Occipital lobe (tissue), 3 donors: ENCODE measurements at places on chromosomes 1 and 21.

GRCh38 chr1:61142726-61143500, 60.6 kb downstream of the NFIA start:
- DNase-seq: no peak

- DNase-seq: no peak
Measured at GRCh38 chr1:173601588-173601987, 1.3 kb downstream of the SLC9C2 start.

DNA sequence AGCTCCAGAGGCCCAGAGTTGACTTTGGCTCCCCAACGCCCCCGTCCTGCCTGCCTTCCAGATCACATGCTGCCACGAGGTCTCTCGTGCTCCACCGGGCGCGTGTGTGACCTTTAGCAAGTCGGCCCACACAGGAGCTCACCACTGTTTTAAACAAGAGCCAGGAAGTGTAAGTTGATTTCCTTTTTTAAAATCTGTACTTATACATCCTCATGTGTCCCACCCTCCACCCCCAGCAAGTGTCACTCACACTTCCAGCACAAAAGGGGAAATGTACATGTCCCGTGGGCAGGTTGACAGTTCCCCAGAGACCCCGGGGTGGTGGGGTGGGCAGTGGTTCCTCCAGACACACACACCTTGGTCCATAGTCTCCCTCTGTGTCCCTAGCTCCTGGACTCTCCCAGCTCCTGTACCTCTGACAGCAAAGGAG, 84.4 kb downstream of the STUM start:
- no peak for DNase-seq

- no peak for DNase-seq
Measured at GRCh38 chr1:185412385-185413087, 95.5 kb upstream of the IVNS1ABP start.

DNA sequence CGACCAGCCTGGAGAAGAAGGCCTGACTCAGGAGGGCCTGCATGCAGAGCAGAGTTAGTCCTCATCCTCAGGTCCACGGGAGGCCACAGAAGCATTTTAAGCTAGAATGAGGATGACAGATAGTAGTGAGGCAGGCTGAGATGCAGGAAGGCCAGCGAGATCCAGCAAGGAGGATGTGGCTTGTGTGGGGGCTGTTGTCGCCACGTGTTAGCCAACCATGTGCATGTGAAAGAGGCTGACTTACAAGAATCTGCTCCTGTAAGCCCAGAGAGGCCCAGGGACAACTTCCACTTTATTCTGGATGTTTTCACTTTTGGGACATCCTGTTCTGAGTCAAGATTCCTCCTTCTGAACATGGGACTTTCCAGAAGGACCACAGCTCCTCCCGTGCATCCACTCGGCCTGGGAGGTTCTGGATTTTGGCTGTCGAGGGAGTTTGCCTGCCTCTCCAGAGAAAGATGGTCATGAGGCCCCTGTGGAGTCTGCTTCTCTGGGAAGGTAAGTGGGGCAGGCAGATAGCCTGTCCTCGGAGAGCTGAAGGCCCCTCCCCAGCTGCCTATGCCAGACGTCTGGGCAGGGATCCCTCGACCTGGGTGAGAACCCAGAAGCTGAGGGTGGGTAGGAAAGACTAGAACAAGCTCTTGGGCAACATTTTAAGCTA, at the start of gene SLAMF8:
Gene SLAMF8, plus strand, starts transcription at position 433 of the 661 bp plus-strand sequence. Its CDS starts 26 bp downstream, at position 459.
- no peak for DNase-seq

GRCh38 chr1:22831729-22832413, 121.2 kb downstream of the EPHB2 start:
- DNase-seq: no peak

GRCh38 chr1:242784084-242784483, 259.6 kb upstream of the PLD5 start:
- DNase-seq: no peak

GRCh38 chr1:59384443-59384842, 87.5 kb downstream of the FGGY start:
- no peak for DNase-seq

DNA sequence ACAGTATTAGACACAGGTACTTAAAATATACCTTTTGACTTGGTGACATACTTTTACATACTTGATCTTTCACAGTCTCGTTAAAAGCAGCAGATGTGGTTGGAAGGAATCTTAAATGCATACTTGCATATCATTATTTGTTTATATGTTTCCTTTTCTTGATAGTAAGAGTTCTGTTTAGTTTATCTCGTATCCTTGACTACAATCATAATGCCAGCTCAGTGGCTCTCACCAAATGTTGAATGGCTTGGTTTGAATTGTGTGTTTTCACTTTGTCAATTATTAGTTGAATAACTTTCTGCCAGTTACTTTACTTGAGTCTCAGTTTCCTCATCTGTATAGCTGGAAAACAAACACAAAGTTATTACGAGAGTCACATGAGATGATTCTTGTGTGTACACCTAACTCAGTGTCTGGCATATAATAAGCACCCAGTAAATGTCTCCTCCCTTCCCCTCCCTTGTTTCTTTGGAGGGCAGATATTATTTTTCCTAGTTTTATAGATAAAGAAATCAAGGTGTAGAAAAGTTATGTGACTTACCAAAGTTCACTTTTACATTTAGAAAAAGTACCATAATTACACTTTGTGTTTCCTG, 131.6 kb upstream of the IVNS1ABP start:
- DNase-seq: no peak
